ENCODE measurements at places on chromosomes 2 and 18.

GRCh38 chr2:37851828-37852584, 73.1 kb upstream of the RMDN2 start:
- DNase-seq: no peak

DNA sequence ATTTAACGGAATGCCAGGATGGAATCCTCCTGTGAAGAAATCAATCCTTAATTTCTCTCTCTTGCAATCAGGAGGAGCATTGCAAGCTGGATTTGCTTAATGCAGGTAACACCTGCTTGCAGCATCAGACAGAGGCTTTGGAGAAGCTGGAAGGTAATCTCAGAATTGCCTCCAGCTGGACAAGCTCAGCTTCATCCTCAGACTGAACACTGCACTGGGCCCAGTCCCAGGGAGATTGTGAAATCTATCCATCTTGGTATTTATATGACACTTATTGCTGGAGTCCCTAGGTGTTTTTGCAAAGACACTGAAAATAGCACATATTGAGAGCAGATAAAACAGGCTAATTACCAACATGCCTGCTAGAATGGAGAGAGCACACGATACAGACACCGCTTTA, 179.4 kb upstream of the SESTD1 start:
- no peak for DNase-seq

DNA sequence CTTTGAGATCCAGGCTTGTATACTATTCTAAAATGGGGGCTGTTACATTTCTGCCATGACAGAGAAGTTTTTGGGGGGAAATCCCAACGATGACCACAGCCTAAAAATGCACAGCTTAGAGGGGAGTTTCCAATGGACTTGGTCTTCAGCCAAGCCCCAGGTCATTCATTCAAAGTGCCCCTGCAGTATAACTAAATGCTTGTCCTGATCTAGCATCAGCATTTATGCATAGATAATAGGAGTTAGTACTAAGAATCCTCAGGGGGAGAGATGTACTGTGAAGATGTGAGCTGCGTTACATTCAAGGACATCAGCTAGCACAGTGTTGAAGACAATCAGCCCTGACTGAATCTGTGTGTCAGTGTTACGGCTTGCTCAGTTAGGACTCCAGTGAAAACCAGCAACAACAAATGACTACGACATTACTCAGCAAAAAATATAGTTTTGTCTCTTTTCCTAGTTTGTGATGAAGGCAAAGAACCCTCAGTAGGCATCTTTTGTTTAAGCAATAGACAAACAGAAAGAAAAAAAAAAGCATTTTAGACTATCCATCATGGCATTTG, 160.9 kb downstream of the ZEB2 start:
- no peak for DNase-seq

- peak; percentile 44 for DNase-seq
Measured at GRCh38 chr2:8656160-8656641, 25.7 kb upstream of the ID2 start.

DNA sequence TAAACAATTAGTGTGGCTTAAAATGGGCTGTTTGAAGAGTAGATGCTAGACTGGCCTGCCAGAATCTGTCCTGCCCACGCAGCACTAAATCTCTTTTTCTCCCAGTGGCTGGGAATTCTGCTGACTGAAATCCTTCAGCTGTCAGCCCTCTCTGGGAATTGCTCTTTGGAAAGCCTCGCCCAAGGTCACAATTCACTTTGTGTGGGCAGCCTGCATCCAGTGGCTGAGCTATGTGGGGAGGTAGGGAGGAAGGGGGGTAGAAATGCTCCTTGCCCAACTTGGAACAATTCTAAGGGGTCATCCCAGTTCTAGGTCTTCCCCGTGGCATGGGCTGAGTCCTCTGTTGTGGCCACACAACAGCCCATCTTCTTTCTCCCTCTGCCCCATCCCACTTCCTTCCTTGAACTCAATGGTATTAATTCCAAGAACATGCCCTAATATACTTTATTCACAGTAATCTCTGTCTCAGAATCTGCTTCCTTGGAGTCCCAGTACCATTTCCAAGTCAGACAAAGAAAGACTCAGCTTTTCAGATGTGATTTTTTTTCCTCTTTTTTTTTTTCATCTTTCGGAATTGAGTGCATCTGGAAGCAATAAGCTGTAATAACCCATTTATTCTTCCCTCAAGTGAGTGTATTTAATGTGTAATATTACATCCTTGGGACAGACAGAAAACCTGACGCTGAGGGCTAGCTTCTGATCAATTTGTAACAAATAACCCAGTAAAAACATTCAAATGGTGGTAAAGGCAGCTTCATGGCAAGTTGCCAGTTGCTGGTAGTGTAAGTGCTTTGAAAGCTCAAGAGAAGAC, 189.4 kb downstream of the GPD2 start:
- DNase-seq: peak; percentile 27

GRCh38 chr2:213067888-213068287, 83.5 kb downstream of the IKZF2 start:
- no peak for DNase-seq

- no peak for DNase-seq
Measured at GRCh38 chr18:37572736-37573135, 7.1 kb upstream of the CELF4 start.

DNA sequence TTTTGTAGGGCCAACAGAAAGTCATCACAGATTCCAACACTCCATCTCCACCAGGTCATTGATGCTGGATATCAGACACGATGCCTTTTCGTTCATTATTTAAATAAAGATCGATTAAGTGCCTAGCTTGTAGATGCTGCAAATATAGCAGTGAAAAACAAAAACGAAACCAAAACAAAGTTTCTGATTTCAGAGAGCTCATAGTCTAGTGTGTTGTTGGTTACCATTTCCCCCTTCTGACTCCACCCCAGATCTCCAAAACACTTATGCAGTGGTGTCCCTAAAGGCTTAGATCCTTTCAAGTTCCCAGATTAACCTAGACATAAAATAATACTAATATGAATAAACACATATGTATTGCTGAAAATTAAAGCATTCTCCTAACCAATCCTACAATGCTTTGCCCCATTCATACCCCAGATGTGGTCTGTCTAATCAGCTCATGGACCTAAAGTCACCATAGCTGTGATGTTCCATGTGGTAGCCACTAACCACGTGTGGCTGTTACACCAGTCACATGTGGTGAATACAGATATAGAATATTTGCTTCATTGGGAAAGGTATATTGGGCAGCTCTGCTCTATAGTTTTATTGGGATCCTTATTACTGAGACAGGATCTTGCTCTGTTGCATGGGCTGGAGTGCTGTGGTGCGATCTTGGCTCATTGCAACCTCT, 787.2 kb downstream of the TDRD15 start:
- DNase-seq: no peak

GRCh38 chr2:70035344-70035844, 51.9 kb upstream of the PCBP1 start:
- DNase-seq: no peak

DNA sequence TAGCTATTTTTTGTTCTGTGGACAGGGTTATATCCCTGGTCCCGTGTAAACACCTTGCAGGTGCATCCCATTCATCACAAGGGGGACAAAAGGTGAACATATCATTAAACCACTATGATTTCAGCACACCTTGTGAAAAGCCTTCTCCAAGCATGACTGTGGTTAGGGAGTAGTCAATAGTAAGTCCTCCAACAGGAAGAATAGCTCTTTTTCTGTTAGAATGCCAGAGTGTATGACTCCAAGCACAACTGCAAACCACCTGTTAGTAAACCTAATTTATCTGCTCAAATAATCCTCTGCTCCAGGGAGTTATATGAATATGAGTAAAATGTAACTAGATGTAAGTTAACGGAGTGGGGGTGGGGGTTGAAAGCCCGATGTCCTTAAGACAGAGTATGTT, 240.5 kb downstream of the AGPS start:
- DNase-seq: no peak

DNA sequence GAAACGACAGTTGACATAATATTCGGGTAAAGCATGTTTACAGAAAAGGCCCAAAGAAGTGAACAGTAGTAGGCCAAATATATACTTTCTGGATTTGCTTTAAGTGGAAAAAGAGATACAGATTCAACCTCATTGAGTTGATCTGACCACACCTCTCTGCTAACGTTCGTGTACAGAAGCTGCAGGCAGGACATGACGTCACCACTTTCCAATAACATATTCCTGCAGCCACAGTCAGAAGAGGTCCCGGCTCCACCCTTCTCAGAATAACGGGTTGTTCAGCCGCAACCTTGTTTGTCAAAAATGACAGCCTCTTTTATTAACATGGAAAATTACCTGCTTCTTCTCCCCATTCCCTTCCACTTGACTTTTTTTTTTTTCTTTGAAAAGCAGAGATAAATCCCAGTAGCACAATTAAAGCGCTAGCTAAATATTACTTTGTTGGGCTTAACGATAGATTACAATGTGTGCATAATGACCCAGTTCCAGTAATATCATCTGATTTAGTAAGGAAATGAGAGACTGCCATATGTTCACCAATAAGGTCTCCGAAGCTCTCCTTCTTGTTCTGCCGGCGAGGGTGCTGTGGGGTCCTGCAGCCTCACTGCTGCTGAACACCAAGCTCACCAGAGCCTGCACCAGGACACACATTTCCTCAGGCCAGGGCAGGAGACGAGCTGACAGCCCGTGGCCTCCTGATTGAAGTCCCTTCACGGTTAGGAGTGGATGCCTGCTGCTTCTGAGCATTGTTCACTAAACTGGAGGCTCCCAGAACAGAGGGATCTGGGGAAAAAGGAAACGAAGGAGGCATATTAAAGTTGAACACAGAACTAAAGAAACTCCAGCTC, 451.0 kb upstream of the SALL3 start:
- no peak for DNase-seq
